ENCODE measurements at places on chromosomes 12 and 14.
A peak's percentile ranks its signal among the peaks of the same experiment; 100 is the strongest.

GRCh38 chr12:53966385-53967133 is 6.4 kb upstream of the HOXC11 start:
- no peak for DNase-seq

DNA sequence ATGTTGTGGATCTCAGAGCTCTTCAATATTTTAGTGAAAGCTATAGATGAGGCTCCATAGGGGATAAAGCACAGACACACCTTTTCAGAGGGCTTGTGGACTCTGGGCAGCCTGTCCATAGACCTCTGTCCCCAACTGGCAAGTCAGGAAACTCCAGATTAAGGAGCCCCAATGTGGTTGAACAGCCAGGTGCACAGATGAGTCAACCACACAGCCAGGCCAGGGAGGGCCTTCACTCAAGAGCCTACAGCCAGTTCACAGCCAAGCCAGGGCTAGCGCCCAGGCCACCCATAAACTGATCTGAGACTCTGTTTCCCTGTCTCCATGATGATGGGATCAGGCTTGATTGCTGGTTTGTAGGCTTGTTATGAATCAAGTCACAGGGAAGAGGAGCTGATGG is 1.0 kb upstream of the BDKRB2 start:
- DNase-seq = no peak

DNA sequence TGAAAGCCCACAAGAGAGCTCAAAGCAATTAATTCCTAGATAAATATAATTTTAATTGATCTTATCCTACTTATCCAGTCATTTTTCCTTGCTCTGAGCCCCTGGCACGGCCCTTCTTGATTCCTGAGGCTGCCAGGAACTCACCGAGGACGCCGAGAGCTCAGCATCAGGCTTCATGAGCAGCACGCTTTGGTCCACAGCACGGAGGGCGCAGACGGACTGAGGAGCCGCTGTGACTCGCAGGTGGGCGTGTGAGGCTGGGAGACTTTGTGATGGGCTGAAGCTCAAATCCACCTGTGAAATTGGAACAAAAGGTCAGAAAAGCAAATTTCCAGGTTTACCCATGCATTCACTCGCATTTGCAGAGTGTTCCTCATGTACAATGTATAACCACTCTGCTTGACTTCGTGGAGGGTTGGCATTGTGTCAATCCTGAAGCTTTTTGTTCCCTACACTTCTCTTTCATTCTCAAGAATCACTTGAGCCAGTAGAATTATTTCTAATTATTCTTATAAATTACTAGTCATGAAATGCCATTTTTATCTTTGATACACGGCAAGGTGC is 17.2 kb downstream of the A2M start:
- DNase-seq = no peak

DNA sequence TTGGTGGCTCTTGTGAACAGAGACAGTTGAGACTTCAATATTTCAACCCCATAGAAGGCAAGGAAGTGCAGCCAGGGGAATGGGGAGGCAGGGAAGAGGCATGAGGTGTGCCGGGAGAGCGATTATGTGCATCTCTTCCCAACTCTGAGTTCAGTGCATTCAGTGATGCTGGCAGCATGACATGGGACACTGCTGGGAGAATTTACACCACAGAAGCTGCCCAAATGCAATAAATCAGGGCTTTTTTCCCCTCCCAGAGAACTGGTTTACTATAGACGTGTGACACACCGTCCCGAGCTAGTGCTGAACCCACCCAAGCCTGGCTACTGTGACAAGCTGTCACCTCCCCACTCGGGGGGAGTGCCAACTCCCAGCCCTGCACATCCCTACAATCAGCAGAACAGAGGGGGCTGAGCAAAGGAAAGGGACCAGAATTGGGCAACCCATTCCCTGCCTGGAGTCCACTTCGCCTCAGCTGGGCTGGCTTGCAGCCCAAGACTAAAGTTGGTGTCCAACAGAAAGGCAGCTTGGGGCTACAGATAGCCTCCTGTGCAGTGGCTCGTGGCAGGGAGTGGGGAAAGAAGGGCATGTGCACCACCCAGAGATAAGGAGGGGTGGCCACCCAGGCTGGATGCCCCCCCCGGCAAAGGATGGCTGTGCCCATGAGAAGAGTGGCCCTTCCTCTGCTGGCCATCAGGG is 16.7 kb downstream of the AHSA1 start:
- DNase-seq = no peak

GRCh38 chr12:14578646-14579045 is 11.0 kb upstream of the PLBD1 start:
- no peak for DNase-seq

GRCh38 chr14:104245075-104245474 is 106.7 kb downstream of the KIF26A start:
- no peak for DNase-seq

DNA sequence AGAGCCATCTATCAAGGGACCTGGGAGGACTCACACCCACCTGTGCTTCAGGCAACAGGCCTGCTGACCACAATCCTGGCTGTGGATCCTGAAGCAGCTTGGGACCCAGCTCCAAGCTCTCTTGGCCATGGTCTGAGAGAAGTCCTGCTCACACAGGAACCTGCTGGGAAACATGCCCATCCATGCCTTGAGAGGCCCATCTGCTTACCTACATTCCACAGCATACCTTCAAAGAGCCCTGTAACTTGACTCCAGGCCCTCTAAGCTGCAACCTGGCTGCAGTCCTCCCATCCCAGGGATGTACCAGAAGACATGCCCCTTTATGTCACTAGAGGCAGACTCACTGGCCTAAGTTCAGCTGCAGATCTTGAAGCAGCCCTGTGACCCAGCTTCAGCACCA is 61.7 kb upstream of the AMIGO2 start:
- DNase-seq = no peak

DNA sequence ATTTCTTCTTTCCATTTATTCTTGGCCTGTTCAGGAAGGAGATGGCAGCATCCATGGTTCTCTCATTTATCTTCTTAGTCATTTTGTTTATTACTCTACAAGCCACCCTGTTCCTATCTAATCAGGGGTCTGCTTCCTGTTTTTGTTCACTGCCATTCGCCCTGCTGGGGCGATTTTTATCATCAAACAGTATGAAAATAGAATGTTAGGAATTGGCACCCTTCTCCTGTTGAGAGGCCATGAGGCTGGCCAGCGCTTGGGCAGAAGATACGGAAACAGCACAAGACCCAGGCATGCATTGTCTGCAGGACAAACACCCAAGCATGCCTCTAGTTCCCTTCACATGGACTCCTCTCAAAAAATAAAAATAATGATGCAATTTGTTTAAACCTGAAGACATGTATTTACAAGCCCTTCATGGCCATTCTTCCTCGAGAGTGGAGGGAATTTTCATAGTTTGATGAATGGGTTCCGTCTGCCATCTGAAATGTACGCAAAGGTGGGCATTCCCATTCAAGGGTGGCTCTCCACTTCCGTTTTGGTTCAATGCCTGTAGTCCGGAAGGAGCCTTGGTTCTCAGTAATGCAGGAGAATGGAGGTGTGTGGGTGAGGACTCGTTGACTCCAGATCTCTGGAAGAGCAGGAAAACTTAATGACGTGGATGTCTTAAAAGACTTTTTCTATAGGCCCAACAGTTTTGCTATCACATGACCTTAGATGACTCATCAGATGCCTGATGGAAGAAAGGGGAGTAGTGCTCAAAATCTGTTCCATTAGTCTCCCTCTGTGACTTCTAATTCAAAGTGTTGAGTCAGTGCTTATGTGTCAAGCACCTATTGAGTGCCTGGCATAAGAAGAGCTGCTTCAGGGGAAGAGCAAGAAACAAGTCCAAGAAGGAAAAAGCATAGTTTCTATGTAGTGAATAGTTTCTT is 252.4 kb upstream of the TBX3 start:
- DNase-seq = no peak

GRCh38 chr12:132665794-132666193 is 21.3 kb downstream of the POLE start:
- no peak for DNase-seq

GRCh38 chr12:132275110-132275531 is 54.3 kb downstream of the GALNT9 start:
- DNase-seq = no peak

DNA sequence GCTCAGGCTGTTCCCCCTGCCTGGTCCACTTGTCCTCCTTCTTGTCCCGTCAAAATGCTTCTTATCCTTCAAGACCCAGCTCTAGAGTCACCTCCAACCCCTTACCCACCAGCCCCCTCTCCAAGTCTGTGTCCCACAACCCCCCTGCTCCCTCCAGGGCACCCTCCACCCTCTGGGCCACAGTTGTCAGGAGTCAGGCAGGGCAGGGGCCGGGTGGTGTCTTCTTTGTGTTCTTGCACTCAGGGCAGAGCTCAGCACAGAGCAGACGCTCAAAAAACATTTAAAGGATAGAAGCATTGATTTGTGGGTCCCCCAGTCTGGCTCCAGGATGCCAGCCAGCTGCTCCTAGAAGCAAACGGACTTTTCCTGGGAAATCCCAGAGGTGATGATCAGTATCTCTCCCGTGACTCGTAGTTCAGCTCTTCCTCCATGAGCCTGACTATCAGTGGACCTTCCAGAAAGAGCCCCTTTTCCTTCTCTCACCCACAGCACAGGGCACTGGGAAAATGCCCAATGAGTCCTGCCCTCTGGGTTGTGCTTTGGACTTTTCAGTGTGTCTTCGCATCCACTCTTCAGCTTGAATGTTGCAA is 17.2 kb upstream of the BDKRB1 start:
- no peak for DNase-seq

DNA sequence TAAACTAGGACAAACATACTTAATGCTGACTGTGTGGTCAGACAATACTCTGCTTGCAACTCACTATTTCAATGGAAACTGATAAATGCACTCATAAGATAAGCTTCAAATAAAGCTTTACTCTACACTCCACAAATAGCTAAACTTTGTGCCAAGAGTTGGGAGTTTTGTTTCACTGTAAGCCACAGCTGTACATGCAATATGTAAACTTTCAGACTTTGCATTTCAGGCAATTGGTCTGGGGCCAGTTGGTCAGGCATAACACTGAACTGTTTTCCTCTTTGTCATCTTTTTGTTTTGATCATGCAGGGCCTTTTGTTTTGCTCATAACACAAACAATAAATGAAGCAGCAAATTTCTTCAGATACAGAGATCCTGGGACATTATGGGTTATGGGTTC is 426.2 kb downstream of the IPO8 start:
- no peak for DNase-seq

- DNase-seq = no peak
These were observed 61.3 kb downstream of the DIP2B start for GRCh38 chr12:50566066-50566465.

DNA sequence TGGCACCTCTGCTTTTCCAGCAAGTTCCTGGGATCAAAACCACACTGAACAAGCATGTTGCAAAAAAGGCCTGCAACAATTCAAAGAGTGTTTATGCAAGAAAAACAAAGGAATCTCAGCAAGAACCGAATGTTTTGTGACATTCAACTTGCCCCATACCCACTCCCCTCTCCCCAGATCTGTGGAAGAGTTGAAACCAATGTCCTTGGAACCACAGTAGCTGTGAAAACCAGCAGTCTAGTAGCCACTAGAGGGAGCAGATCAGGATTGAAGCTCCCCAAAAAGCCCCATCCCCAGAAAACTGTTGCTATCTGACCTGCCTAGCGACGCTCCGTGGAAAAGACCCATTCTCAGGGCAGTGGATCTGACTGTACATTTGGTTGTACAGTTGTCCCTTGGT is 27.1 kb downstream of the PRKAB1 start:
- DNase-seq = no peak

DNA sequence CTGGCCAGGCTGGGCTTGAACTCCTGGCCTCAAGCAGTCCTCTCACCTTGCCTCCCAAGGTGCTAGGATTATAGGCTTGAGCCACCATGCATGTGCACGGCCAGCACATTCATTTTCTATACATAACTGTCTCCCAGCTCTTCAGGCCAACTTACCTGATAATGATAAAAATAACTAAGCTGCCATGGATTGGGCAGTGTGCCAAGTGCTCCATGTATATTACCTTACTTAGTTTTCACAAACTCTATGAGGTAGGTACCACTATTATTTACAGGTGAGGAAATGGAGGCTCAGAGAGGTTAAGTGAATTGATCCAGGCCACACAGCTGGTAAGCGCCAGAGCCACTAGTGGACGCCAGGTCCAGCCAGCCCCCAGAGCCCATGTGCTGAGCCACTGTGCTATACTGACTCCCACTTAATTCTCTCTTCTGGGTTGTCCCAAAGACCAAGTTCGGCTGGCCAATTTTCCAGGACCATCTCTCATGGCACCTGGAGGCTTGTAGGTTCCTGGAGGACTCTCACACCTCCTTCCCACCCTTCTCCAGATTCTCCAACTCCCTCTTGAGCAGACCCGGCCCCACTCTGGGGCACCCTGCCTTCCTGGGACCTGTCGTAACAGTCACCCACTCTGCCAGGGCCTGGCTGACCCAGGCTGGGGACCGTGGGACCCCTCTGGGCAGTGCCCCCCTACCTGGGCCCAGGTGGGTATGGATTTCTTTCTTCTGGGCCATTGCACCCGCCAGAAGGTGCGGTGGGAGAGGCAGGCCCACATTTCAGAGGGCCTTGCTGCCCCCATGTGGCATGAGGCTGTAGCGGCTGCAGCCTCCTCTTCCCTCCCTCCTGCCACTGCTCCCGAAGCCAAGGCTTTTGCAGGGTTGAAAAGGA is 30.2 kb upstream of the CIPC start:
- DNase-seq = peak; percentile 77

DNA sequence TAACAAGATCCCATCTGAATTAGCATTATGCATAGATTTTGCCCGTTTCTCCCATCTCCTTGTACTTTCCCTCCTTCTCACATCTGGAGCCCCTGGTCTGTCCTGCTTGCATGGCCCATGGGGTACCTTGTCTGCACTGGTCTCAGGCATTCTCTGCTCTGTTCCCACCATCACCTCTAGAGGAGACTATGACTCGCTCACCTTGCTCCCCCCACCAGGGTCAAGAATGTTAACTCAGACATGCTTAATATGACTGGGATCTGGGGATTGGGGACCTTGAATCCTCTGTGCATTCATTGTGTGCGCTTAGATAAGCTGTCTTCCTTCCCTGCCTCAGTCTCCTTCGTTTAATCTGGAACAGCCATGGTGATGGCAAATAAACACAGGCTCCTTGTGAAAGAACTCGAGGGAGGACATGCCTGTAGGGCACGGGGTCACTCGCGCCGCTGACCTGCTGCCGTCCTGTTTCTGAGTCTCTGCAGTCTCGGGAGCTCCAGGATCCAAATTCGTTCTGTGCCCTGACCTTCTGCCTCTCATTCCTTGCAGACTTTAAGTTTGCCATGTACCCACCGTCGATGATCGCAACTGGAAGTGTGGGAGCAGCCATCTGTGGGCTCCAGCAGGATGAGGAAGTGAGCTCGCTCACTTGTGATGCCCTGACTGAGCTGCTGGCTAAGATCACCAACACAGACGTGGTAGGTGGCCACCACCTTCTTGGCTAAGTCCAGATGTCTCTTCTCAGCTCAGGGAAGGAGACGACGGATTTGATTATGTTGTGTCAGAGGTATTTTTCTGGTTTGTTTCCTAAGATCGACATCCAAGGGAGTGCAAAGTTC is 15.0 kb downstream of the CCND2 start:
- DNase-seq = no peak

DNA sequence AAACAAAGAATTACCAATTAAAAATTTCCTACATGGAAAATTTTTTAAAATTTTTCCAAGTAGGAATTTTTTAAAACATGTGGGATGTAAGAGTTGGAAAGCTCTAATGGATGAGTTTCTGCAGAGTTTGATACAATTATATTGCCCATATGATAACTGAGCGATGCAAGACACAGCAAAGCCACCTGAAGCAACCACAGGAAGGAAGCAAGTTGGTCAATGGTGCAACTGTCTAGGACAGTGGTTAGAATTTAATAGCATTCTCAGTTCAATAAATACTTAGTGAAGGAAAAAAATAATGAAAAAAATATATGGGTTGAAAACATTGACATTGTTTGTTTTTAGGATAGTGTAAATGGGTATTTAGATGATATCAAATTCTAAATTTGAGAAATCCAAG is 178.6 kb upstream of the GARIN2 start:
- DNase-seq = no peak
